ENCODE measurements at places on chromosomes 3 and 15.

DNA sequence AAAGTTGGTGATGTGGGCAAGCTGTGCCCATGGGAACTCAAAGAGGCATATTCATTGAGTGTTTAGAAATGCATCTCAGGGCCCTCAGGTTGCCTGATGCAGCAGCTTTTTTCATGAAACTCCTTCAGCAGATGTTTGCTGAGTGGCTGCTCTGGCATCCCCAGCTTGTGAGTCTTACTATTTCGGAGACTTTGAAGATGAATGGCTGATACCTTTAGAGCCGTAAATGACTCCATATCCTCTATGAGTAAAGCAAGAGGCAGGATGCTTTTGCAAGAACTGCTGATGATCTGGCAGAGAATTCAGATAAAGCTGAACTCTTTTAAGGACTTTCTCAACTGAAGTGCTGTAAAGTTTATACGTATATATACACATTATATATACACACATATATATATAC, 384.3 kb downstream of the CACNA2D3 start:
- no peak for DNase-seq

DNA sequence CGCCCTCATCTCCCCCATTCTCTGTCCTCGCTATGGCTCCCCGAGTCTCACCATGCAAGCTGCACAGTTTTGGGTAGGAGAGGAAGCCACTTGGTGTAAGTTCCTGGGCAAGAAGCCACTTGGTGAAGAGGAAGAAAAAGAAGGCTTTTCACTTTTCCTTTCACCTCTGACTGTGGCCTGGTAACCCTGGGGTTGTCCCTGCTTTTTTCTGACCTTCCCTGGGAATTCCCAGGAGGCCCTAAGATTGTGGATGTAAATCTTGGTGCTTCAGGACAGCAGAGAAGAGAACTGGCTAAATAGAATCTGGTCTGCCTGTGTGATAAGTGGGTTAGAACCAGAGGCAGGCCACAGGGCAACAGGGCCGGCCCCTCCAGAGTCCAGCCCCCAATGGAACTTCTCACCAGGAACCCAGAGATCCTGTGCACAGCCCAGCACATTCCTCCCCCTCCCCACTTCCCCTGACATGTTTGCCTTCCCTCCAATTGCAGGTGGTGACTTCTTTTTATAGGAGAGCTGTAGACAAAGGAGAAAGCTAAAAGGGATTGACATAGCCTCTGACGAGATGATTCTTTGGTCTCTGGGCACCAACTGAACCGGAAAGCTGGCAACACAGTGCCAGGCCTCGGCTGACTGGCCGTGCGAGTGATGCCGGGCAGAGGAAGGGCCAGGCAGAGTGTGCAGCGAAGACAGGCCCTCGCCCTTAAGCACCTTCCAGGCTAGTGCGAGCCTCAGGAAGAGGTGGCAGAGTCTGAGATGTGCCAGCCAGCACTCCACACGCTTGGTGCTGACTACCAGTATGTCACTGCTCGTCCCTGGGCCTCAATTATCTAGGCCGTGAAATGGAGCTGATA, 19.4 kb upstream of the SKOR1 start:
- no peak for DNase-seq

DNA sequence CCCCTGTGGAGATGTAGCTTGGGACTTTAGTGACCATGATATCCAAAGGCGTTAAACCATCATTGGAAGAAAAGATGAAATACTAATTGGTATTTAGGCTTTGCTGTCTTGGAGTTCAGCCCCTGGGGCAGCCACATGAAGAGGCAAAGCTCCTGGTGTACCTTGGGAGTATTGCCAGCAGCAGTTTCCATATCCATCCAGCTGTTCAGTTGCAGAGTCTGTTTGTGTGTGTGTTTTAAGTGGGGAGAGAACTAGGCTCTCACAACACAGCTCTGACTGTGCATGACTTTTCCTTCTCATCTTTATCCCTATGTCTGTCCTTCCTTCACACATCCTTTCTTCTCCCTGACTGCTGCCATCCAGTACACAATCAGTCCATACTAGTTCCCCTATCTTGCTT, 98.9 kb downstream of the CDIN1 start:
- no peak for DNase-seq

- no peak for DNase-seq
Measured at GRCh38 chr3:50138266-50139200, 16.6 kb upstream of the SEMA3F start.

DNA sequence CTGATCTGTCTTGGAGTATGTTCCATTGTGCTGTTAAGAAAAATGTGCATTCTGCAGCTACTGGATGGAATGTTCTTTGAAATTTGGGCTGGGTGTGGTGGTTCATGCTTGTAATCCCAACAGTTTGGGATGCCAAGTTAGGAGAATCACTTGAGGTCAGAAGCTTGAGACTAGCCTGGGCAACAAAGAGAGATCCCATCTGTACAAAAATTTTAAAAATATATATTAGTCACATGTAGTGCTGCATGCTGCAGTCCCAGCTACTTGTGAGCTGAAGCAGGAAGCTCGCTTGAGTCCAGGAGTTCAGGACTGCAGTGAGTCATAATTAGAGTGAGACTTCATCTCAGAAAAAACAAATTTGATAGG, 62.8 kb upstream of the PLSCR4 start:
- DNase-seq, result no peak

DNA sequence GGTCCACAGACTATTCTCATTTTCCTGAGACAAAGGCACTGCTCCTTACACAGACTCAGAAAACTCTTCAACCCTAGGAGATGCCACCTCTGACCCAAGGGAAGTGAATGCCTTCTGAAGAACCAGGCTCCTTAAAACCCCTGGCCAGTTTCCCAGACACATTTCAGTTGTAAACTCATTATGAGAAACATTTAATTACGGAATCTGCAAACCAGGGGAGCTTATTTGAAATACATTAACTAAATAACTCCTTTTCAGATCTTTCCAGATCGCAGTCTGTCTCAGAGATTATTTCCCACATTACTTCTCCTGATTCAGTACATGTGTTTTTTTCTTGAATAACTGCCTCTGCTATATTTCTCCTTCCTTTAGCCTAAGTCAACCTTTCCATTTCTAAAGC, 17.6 kb downstream of the MYO5A start:
- DNase-seq, result no peak

- no peak for DNase-seq
Measured at GRCh38 chr3:169781209-169781855, 8.1 kb downstream of the MYNN start.

- no peak for DNase-seq
Measured at GRCh38 chr3:118945834-118946233, 88.8 kb downstream of the IGSF11 start.

All from central memory CD4-positive, alpha-beta T cell (primary cell).